GM23248 (cell line): ENCODE measurements at places on chromosomes 1 and 21.

- peaks cover 25% of the 10 kb centered on the region for H3K4me1 ChIP-seq
- peak overlapping the region; percentile 96 for H3K27ac ChIP-seq
- no peaks in the 10 kb centered on the region for H3K27me3 ChIP-seq
- peak overlapping the region; percentile 89 for H3K4me3 ChIP-seq
- DNase-seq, result peak; percentile 53
- H3K36me3 ChIP-seq, result peaks cover 2% of the 10 kb centered on the region; the same call in 1 of the 2 replicates
Measured at GRCh38 chr1:185154912-185155513, 1.7 kb downstream of the TRMT1L start.

GRCh38 chr1:42935313-42935895 is 23.3 kb downstream of the SLC2A1 start:
- H3K36me3 ChIP-seq, result peaks cover 9% of the 10 kb centered on the region; the same call in 1 of the 2 replicates
- no peak for DNase-seq
- H3K4me1 ChIP-seq, result peaks cover 46% of the 10 kb centered on the region
- peak overlapping the region; percentile 88; the same call in 1 of the 2 replicates for H3K27ac ChIP-seq
- no peaks in the 10 kb centered on the region for H3K27me3 ChIP-seq
- no peak overlapping the region for H3K4me3 ChIP-seq

DNA sequence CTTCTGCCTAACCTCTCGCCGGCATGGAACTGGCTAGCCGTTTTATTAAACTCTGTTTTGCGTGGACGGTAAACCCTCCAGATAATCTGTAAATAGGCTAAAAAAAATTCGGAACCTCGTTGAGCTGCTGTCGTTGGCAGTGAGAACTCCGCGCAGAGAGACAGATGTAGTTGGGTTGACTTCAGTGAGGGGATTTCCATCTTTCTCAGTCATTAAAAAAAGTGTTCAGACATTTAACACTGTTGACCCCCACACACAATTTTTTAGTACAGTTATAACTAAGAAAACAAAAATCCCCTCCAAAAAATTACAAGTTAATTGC is 464 bp downstream of the PARK7 start:
- H3K4me3 ChIP-seq, result peak overlapping the region; percentile 97
- peak overlapping the region; percentile 83 for H3K27ac ChIP-seq
- peaks cover 29% of the 10 kb centered on the region for H3K36me3 ChIP-seq
- no peak for DNase-seq

DNA sequence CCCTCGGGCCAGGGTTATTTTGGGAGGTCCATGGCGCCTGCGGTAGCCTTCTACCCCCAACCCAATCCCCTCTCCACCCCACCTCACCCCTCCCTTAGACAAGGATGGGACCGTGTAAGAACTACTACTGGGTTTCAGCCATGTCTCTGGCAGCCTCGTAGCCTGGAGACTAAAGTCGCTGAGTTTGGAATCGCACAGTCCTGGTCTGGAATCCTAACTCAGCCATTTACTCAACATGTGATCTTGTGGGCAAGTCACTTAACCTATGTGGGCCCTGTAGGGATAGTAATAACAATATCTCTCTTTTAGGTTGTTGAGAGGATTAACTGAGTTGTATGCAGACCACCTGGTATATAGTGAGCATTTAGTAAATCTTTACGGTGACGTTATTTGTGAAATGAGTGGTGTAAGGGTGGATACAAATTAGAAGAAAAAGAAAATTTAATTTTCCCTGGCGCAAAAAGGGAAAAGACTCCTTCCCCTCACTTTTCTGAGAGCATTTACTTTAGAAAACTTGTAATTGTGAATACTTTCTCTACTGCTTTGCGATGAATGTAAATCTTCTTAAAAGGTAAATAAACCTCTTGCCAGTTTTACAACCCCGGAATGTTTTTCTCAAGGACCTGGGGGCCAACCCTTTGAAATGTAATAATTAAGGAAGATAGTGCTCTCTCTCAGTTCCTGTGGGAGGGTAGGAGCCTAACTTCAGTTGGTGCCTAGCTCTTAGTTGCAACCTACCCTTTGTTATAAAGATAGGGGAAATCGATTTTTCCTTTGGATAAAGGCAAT is 615 bp upstream of the MRPS15 start:
- no peaks in the 10 kb centered on the region for H3K36me3 ChIP-seq
- DNase-seq, result peak; percentile 50
- H3K4me3 ChIP-seq, result peak overlapping the region; percentile 100

- H3K27ac ChIP-seq, result peak overlapping the region; percentile 88
- peaks cover 69% of the 10 kb centered on the region for H3K4me1 ChIP-seq
- no peaks in the 10 kb centered on the region for H3K36me3 ChIP-seq
Measured at GRCh38 chr1:67791686-67792085, 41.6 kb downstream of the GNG12 start.

GRCh38 chr1:86318436-86318835 is 77.7 kb downstream of the ODF2L start:
- H3K27me3 ChIP-seq, result no peaks in the 10 kb centered on the region
- DNase-seq, result no peak
- H3K4me1 ChIP-seq, result no peaks in the 10 kb centered on the region
- H3K36me3 ChIP-seq, result no peaks in the 10 kb centered on the region

DNA sequence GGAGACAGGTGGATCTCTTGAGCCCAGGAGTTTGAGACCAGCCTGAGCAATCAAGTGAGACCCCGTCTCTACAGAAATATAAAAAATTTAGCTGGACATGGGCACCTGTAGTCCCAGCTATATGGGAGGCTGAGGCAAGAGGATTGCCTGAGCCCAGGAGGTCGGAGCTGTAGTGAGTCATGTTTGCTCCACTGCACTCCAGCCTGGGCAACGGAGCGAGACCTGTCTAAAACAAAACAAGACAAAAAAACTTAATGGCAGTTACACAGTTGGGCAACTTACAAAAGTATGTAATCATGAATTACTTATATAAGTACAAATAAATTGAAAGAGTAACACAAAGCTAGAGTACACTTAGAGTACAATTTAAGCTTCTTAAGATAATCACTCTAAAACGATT is 25.2 kb downstream of the RC3H1 start:
- no peak overlapping the region for H3K27ac ChIP-seq
- DNase-seq, result no peak
- peaks cover 15% of the 10 kb centered on the region for H3K4me1 ChIP-seq
- H3K36me3 ChIP-seq, result 0 out of 2 replicates have a peak, but pooled peaks cover 14% of the 10 kb centered on the region
